ENCODE measurements at places on chromosomes 7 and 10.

GRCh38 chr10:48667960-48668590 is 16.6 kb upstream of the WDFY4 start:
- no peak for DNase-seq
- H3K4me3 ChIP-seq = no peak overlapping the region
- peaks cover 2% of the 10 kb centered on the region for H3K36me3 ChIP-seq

GRCh38 chr10:30111340-30112022 is 52.1 kb upstream of the JCAD start:
- H3K36me3 ChIP-seq = peaks cover 2% of the 10 kb centered on the region
- H3K27ac ChIP-seq = no peak overlapping the region
- no peaks in the 10 kb centered on the region for H3K4me1 ChIP-seq

DNA sequence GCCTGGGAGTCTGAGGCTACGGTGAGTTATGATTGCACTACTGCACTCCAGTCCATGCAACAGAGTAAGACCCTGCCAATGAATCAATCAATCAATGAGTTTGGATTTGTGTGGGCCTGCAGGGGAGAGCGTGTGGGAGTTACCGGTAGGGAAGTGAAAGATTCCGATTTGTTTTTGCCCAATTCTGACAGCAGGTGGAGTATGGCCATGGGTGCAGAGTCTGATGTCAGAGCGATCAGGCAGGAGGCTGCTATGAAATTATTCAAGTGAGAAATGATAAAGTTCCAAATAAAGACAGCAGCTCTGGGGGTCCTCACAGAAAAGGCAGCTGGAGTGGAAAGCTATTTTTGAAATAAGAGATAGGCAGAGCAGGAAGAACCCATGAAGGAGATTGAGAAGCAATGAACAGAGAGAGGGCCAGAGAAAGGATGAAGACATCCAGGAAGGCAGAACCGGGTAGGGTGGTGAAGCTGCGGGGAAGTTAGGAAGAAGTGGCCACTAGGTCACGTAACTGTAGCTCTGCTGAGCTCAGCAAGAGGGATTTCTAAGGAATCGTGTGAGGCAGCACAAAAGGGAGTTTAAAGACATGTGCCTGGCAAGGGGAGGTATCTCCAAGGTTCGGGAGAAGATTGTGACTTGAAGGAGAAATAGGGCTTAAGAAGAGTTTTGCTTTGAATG is 93.7 kb upstream of the NMT2 start:
- H3K27me3 ChIP-seq = peaks cover under 1% of the 10 kb centered on the region
- no peak for DNase-seq
- peaks cover 2% of the 10 kb centered on the region for H3K36me3 ChIP-seq
- H3K4me1 ChIP-seq = no peaks in the 10 kb centered on the region

GRCh38 chr7:128741491-128741890 is 2.3 kb downstream of the CALU start:
- H3K27me3 ChIP-seq = no peaks in the 10 kb centered on the region
- no peak for DNase-seq
- H3K36me3 ChIP-seq = peaks cover 16% of the 10 kb centered on the region
- peaks cover 44% of the 10 kb centered on the region for H3K4me1 ChIP-seq
- H3K27ac ChIP-seq = no peak overlapping the region

DNA sequence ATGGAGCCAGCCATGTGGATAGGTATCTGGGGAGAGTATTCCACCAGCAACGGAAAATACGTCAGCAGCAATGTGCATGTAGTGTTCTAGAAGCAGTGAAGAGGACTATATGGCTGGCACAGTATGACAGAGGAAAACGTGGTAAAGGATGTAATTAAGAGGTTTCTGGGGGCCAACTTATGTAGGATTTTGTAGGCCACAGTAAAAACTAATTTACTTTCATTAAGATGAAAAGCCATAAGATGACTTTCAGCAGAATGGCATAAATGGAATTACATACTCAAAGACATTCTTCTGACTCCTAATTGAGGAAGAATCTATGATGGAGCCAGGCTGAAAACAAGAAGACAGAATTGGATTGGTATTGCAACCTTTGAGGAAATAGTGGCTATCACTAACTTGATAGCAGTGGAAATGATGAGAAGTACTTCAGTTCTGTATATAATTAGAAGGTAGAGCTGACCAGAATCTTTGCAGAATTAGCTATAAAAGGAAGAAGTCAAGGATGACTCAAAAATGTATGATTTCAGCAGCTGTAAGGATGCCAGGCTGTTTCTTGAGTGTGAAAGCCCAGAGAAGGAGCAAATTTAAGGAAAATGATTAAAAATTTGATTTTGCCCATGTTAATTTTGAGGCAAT is 156.7 kb downstream of the MBL2 start:
- no peak overlapping the region for H3K27ac ChIP-seq
- H3K36me3 ChIP-seq = no peaks in the 10 kb centered on the region
- no peaks in the 10 kb centered on the region for H3K4me1 ChIP-seq
- no peaks in the 10 kb centered on the region for H3K27me3 ChIP-seq

Data from central memory CD8-positive, alpha-beta T cell (primary cell).